Stimulated activated naive CD8-positive, alpha-beta T cell treated with anti-CD3 and anti-CD28 coated beads, Interleukin-15, Interleukin-2, amounts not matched to agents 100 U/mL and 50 U/mL, for 24 hours (primary cell): ENCODE measurements at places on chromosomes 13 and 19.

DNA sequence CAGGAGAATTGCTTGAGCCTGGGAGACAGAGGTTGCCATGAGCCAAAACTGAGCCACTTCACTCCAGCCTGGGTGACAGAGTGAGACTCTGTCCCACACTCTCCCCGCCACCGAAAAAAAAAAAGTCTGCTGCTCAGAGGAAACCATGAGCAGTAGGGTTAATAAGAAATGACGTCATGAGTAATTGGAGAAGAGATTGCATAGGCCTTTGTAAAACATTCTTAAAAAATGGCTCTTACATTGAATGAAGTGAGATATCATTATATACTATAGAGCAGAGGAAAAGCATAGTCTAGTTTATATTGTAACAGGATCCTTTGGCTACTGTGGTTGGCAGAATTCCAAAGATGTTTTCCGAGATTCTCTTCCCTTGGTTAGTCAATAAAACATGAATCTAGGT, 228.2 kb downstream of the PCDH20 start:
- no peak for DNase-seq

DNA sequence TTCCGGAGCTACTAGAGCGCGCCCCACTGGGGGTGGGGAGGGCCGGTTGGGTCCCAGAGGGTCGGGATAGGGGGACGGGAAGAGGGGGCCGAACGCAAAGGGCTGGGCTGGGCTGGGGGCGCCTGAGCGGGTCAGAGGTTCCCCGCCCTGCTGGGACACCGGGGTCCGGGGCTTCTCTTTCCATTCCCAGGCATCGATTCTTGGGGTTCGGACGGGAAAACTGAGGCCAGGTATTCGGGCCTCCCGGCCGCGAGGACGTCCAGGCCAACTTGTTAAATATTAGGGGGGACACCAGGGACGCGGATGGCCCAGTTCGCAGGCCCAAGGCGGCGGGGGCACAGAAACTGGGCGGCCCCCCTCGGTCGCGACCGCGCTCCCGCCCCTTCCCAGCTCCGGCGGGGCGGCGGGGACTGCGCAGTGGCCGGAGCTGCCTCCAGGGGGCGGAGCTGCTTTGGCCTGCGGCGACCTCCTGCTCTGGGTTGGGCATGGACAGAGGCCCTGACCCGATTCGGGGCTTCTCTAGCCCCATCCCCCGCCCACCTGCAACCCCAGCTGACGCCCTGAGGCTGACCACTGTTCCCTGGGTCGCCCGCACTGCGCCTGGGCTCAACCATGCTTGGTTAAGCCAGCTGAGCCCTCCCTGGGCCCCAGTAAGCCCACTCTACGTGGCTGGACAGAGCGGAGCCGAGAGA, 1.2 kb upstream of the KLF16 start:
- peak; percentile 83 for DNase-seq

- no peak for DNase-seq
Measured at GRCh38 chr13:113882267-113882630, 18.4 kb upstream of the GAS6 start.

GRCh38 chr13:97548138-97548537, 114.2 kb downstream of the RAP2A start:
- no peak for DNase-seq

- DNase-seq = no peak
Measured at GRCh38 chr19:10374931-10375330, 5.4 kb downstream of the TYK2 start.

DNA sequence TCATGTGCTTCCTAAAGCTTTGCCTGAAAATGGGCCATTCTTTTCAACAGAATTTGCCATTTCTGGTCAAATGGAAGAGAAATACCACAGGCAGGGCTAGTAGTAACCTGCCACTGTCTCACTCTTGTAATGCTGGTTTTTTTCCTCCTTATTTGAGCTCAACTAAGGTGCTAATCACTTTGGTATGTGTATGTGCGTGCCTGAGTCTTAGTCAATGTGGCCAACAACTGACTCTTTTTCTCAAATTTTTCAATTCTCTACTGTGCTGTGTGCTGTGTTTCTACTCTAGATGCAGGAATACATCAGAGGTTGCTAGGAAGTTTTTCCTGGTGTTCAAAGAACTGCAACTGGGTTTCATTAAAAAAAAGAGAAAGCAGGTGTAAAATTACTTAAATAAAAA, 870.2 kb downstream of the EFNB2 start:
- no peak for DNase-seq

- no peak for DNase-seq
Measured at GRCh38 chr13:73991384-73991783, 142.8 kb downstream of the KLF12 start.

- peak; percentile 39 for DNase-seq
Measured at GRCh38 chr13:40206241-40207000, 460.0 kb downstream of the FOXO1 start.

- no peak for DNase-seq
Measured at GRCh38 chr13:27472441-27472840, 22.1 kb upstream of the MTIF3 start.

DNA sequence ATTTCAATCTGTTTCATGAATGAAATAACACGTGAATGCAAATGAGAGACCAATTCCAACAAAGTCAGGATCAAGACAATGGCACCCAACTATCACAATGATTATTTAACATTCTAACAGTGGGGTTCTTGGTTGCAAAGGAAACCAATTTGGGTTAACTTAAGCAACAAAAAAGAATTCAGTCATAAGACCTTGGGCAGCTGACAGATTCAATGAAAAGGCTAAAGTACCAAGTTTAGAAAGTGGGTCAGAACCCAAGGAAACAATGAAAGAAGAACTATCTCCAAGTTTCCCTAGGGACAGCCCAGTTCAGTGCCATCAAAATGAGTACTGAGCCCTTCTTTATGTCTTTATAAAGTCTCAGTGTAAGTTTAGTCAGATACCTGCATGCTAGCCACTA, 17.5 kb upstream of the SIGLEC14 start:
- DNase-seq = no peak
